ENCODE measurements at places on chromosomes 7 and 10.

- no peak for DNase-seq
These were observed 14.2 kb downstream of the SLC29A3 start for GRCh38 chr10:71333129-71333887.

DNA sequence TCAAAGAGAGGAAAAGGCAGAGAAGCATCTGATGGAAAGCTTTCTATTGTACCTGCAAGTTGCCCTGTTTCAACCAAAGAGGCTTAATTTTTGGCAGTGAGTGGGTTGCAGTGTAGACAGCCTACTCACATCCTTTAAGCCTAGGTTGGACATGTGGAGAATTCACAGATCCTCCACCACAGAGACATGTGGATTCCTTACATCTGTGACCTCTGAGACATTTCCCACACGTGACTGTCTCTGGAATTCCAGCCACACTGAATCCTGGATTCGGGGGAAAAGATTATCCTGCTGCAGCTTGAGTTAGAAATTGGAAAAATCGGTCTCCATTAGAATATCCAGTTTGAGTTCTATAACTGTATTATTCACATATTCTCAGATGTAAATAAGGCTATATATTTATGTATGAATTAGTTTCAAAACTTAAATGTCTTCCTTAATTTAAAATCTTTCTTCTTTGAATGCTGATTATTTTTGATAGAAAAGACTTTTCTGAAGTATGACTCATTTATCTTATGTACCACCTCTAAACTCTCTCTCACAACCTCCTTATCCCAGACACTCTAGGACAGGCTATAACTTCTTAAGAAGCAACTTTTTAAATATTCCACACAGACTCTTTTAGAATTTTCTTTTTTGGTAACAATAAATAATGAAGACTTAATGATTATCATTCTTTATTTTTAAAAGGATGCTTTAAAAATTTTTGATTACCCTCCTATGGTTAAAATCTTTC lies 123.3 kb downstream of the TWIST1 start:
- DNase-seq: no peak

GRCh38 chr10:6815346-6815745 lies 235.3 kb upstream of the PRKCQ start:
- DNase-seq: no peak

DNA sequence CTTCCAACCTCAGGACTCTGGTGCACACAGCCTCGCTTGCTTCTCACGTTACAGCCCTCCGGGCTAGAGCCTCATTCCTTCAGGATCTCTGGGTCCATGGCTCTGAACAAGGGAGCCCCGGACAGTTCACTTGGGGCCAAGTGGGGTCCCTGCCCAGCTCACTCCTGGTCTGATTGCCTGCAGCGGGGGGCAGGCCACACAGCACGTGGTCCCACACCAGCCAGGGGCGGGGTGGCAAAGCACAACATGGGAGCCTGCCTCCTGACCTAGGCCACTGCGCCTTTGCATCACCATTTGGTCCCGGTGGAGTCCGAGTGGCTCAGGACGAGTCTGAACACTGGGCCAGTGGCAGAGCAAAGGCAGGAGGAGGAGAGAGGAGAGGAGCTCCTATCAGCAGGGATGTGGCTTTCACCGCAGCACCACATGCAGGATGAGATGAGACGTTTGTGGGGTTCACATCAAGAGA lies 13.4 kb upstream of the CRYGN start:
- DNase-seq: no peak

GRCh38 chr7:30594048-30594539 lies 584 bp upstream of the GARS1 start:
- DNase-seq: no peak

GRCh38 chr7:100211342-100211780 lies 8.4 kb upstream of the PVRIG start:
- DNase-seq: no peak

All from hippocampal formation (tissue), 2 donors.